ENCODE measurements at places on chromosomes 3 and 15. TPM values are rescaled to one million over a fixed set of nuclear protein-coding genes. Genes with fewer than 3 reads are reported as not detected.

GRCh38 chr3:54120657-54121413 lies 1.5 kb upstream of the CACNA2D3 start:
- H3K4me3 ChIP-seq: no peak overlapping the region
- H3K27ac ChIP-seq: no peak overlapping the region
- no peaks in the 10 kb centered on the region for H3K36me3 ChIP-seq
- DNase-seq: no peak

GRCh38 chr3:44363591-44363990 lies 25.0 kb downstream of the TCAIM start:
- H3K27me3 ChIP-seq: no peaks in the 10 kb centered on the region
- no peak overlapping the region for H3K4me3 ChIP-seq
- DNase-seq: peak; percentile 53

GRCh38 chr3:16067837-16068471 lies 106.5 kb upstream of the GALNT15 start:
- H3K36me3 ChIP-seq: no peaks in the 10 kb centered on the region
- H3K27ac ChIP-seq: no peak overlapping the region
- H3K27me3 ChIP-seq: no peaks in the 10 kb centered on the region
- no peak overlapping the region for H3K4me3 ChIP-seq

- no peaks in the 10 kb centered on the region for H3K36me3 ChIP-seq
- H3K4me3 ChIP-seq: no peak overlapping the region
- DNase-seq: no peak
- H3K27ac ChIP-seq: no peak overlapping the region
- H3K4me1 ChIP-seq: peaks cover 5% of the 10 kb centered on the region
Measured at GRCh38 chr3:143298886-143299535, 179.4 kb downstream of the CHST2 start.

The AP3S2 gene
- total RNA-seq: 30.2 TPM
